ENCODE measurements at places on chromosomes 2 and 18.

DNA sequence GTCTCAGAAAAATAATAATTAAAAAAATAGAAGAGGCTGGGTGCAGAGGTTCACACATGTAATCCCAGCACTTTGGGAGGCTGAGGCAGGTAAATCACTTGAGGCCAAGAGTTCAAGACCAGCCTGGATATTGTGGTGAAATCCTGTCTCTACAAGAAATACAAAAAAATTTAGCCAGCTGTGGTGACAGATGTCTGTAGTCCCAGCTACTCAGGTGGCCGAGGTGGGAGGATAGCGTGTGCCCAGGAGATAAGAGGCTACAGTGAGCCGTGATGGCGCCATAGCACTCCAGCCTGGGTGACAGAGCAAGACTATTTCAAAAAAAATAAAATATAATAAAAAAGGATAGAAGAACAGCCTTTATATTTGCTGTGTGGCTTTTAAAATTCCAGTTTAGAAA, 35.9 kb downstream of the SMC6 start:
- no peak for DNase-seq

DNA sequence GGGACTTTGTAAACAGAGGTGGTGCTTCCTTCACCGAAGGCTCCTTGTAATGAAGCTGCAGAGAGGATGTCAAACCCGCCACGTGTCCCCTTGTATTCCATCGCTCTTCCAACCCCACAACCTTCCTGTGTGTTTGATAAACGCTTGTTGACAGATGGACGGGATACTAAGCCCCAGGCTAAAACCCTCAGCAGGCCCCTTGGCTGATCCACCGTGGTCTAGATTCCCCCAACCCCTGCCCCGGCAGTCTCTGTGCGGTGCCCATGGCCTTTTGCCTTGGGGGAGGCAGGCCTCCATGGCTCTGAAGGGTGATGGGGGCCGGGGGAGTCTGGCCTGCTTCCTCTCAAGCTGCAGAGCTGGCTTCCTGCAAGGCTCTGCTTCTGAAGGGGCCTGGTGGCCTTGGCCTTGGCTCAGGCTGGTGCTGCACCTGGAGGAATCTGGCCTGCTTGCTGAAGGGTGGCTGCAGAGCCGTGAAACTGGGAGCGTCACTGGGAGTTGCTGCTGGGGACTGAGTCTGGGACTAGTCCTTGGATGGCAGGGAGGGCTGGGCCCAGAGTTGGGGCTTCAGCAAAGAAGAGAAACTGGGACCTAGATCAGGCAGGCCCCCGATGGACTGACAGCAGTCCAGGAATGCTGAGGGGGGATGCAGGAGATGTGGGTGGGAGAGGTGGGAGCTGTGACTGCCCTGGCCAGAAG, 9.6 kb upstream of the NTSR2 start:
- DNase-seq: no peak

- DNase-seq: no peak
Observed at GRCh38 chr18:13989199-13989598, 73.9 kb upstream of the MC2R start.

DNA sequence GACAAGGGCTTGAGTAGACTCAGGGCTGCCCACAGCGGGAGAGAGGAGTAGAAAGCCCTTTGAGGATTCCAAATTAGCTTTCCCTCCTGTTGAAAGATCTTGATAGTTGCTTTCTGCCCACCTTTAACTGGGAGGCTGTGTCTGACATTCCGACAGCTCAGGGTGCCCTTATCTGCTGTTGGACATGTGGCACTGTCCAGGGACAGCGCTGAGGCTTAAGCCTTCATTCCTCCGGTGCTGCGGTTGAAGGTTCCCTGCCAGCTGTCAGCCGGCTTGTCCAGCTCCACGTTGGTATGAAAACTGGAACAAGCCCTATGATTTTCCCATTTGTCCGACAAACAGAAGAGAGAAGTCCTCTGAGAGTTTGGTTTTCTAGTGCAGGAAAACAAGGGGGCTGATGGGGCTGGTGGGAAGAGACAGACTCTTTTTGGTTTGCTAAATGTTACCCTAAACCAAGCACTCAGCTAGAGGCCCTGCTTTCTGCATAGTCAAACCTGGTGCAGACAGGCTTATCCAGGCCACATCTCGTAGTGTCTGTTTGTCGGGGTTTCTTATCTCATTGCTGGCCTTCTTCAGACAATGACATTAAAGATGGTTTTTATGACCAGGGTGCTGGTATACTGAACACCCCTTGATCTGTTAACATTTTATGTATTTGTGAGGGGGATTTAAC, 24.5 kb downstream of the GREB1 start:
- DNase-seq: no peak

DNA sequence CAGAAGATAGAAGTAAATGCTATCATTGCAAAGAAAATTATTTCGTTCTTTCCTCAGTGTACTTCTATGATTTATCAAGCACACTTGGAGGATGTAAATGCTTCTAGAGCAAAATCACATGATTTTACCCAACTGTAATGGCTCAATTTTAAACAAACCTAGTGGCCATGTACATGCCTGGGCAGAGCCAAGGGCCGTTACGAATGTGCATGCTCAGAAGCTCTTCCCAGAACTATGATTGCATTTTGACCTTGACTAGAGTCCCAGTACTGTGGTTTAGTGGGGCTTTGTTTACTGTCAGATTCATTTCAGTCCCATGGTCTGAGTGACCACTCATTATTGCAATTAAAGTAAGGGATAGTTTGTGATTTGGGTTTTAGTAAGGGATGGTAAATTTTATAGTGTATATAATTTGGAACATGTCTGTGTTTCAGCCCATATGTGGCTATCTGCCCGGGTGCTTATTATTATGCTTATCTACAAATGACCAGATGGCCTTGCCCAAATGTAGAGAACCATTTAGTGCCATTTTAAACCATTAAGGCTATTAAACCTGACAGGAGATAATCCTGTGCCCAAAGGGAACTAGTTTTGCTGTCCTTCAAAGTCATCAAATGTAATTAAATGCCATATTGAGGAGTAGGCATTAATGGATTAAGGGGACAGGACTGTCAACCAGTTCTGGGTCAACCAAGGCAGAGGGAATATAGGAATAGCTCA, 239.1 kb downstream of the ICOS start:
- no peak for DNase-seq

GRCh38 chr2:241803387-241804325, 5.3 kb upstream of the NEU4 start:
- peak; percentile 61 for DNase-seq

Measured in CD4-positive, alpha-beta T cell treated with Interleukin-10 for 1 hour (primary cell).